Stimulated activated CD4-positive, alpha-beta T cell treated with anti-CD3 and anti-CD28 coated beads, TNF-alpha, amount 100 ng/mL, for 4 hours (primary cell): ENCODE measurements at places on chromosomes 4 and X.

- no peak for DNase-seq
Measured at GRCh38 chr4:122953924-122954323, 31.5 kb upstream of the NUDT6 start.

DNA sequence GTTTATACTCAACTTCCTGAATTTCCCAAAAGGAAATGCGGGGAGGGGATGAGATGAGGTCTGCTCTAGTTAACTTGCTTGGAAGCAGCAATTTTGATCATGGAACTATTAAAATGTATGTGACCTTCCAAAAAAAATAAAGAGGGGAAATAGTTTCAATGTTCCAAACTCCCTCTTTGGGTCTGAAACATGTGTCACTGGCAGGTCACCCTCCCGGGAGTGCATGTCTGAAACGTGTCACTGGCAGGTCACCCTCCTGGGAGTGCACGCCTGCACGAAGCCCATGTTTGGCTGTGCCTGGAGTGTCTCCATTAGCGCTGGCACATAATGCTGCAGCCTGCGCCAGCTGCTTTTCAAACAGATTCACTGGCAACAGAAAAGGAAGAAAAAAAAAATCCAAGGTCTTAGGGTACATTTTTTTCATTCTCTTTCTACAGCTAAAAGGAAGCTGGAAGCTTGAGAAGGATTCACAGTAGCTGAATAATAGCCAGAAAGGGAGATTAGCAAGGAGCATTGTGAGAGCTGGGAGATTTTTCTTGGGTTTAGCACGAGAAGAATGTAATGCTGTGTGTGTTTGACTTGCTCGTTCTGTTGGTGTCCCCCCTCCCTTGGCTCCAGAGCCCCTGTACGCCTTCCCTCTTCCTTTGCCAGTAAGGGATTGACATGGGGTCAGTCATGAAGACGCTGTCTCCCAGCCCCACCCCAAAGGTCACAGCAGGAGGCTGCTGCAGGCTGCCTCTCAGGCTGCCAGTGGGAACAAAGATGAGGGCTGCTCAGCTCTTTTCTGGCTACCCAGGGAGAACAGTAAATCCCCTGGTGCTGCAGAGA lies 39.2 kb upstream of the TLR3 start:
- DNase-seq: no peak

- peak; percentile 71 for DNase-seq
Measured at GRCh38 chr4:88378691-88379559, at the start of gene HERC6. TSS of gene HERC6 (plus strand) at chr4:88378852. CDS start at chr4:88378922, 70 bp downstream.

DNA sequence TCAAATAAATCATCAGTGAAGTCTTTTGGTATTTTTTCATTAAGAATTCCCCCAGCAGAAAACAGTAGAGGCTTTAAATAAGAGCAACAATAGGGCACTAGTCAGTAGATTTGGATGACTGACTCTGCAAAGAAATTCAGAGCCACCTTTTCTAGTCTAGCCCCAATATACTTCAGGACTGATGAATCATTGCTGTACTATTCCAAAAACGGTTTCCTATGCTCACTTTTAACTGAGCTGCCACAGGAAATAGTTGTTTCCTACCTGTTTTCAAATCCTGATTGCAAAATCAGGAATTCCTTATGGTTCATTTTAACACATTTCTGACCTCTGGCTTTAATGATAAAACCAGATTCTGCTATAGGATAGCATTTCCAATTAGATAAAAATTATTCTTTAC lies 171.6 kb downstream of the NR3C2 start:
- no peak for DNase-seq

DNA sequence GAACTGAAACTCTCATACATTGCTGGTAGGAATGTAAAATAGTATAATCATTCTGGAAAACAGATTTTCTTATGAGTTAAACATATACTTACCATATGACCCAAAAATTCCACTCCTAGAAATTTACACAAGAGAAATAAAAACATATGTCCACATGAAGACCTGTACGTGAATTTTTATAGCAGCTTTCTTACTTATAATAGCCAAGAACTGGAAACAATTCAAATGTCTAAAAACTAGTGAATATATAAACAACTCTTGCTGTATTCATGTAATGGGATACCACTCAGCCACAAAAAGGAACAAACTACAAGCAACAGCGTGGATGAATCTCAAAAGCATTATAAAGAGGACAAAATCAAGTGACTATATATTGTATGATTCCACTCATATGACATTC lies 27.5 kb downstream of the TMEM156 start:
- DNase-seq: no peak

- DNase-seq: no peak
Measured at GRCh38 chr4:85557016-85557901, 82.3 kb downstream of the ARHGAP24 start.
